ENCODE measurements at places on chromosomes 7 and 10.

DNA sequence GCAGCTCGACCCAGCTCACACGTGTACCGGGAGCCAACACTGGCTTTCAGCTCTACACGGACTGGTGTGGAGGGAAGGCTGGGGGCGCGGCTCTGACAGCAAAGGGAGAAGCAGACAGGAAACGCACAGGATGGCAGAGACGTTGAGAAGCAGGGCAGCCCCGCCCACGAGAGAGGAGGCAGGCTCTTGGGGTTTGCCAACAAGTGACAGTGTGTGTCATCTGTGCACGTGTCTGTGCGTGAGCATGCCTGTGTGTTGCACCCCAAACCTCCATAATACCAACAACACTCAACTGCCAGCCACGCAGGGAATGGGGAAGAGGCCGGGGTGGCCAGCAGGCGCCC lies 64.4 kb upstream of the PDGFA start:
- DNase-seq, result peak; percentile 88

- DNase-seq, result no peak
Observed at GRCh38 chr10:78861529-78862327, 207.0 kb upstream of the ZMIZ1 start.

GRCh38 chr7:71482284-71482683 lies 350.3 kb downstream of the GALNT17 start:
- no peak for DNase-seq

DNA sequence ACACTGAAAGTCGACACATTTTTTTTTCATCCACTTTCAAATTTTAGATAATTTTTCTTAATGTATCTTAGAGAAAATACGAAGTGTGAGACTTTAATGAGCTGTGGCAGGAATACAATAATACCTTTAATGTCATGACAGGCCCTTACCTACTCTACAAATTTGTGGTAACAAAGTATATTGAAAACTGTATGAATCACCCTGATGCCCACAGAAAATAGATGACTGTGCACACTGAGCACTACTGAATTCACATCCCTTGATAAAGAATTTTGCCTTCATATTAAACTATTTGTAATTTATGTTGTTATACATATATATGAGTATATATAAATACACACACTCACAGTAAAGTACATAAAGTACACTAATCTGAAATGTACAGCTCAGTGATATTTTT lies 51.7 kb downstream of the AKR1D1 start:
- DNase-seq, result no peak

GRCh38 chr10:28872587-28873165 lies 195.4 kb downstream of the BAMBI start:
- DNase-seq, result no peak

DNA sequence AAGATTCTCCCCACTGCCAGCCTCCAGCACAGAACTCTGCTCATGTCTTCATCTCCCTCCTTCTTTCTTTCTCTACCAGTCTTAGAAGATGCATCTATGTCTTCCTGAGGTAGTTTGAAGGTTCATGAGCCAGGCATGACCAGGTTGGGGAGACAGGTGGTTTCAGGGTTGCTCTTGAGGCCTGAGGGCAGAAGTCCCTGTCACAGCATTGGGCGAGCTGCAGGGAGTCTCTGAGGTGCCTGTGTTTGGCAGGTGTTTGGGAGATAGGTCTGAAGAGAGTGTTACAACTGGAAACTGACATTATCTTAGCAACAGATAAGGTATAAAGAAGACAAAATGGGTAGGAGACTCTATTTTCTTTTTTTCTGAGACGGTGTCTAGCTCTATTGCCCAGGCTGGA lies 18.7 kb downstream of the PRSS2 start:
- DNase-seq, result no peak

DNA sequence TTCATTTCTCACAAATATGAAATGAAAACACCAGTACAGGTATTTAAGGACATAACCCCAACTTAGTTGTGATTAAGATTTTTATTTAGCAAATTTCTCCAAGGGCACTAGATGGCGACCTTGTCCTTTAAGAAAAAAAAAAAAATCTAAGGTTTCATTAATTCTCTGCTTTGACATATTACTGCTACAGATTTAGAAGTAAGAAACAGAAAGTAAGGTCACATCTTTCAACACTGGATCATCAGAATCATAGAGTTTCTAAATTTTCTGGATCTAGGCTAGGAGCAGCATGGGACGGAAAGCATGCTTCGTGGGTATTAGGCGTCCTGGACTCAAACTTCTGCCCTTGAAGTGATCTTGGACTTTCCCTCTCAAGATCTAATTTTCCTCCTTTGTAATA lies 85.5 kb upstream of the PRKG1 start:
- no peak for DNase-seq

- no peak for DNase-seq
Observed at GRCh38 chr7:151579644-151580043, 59.9 kb upstream of the RHEB start.

DNA sequence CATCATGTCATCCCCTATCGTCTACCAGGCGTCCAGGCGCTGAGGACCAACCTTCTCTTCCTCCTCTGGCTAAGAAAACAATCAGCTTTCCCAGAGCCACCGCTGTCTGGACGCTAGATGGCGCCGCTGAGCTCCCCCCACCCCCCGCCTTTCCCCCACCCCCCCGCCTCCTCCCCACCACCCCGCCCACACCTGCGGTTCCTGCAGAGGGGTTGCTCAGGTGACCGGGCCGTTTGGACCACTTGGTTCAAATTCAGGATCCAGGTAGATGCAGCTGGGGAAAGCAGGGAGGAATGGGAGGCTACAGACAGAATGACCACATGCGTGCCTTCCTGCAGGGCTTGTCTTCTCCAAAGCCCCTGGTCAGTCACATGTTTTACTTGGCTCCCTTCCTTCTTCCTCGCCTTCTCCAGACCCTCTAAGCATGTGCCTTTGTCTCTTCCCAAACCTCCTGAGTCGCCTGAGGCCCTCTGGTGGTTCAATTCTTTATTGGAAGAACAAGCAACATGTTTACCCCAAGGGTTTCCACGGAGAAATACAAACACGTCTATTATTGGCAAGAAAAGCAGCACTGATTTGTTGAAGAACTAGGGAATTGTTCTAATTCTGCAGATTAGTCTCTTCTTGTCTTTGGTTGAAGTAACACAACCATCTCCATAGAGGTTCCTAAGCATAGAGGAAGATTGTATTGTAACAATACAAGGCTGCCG lies 24.7 kb downstream of the AOC1 start:
- DNase-seq, result peak; percentile 69

DNA sequence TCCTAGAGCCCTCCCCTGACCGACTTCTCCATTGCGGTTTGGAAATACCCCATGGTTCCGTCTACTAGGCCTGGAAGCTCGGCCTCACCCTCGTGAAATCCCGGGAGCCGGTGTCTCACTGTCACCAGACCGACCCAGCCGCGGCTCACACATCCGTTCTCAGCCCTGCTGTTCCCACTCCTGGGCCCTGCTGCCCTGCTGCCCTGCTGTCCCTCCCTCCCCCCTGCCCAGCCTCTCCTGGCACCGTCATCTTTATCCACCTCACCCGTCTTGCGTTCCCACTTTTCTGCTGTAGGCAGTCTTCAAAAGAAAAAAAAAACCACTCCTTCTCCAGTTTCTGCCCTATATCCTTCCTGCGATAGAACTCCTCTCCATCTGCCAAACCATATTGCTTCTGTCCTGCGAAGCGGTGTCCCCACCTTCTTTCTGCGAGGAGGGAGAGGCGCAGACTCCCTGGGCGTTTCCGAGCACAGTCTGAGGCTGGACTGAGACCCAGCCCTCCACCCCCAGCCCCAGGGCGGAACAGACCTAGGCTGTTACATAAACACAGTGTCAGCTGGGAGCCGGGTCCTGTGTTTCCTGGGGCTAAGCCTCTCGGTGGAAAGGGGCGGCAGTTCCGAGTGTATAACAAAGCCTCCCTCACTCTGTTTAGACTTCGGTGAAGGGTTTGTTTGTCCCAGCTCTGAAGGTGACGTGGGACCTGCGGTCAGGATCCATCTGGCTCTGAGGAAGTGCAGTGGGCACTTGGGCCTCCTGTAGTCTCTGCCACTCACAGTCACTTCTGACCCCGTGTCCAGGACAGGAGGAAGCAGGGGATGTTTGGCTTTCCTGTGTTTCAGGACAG lies 2.8 kb downstream of the AGAP3 start:
- DNase-seq, result no peak
